ENCODE measurements at places on chromosomes 6 and 20.
A peak's percentile ranks its signal among the peaks of the same experiment; 100 is the strongest.

- no peak for DNase-seq
Measured at GRCh38 chr20:17430125-17430950, 100.8 kb downstream of the BFSP1 start.

- DNase-seq = no peak
Measured at GRCh38 chr6:114452785-114453401, 110.1 kb upstream of the HS3ST5 start.

- DNase-seq = no peak
Measured at GRCh38 chr6:34053721-34054120, 92.2 kb downstream of the GRM4 start.

DNA sequence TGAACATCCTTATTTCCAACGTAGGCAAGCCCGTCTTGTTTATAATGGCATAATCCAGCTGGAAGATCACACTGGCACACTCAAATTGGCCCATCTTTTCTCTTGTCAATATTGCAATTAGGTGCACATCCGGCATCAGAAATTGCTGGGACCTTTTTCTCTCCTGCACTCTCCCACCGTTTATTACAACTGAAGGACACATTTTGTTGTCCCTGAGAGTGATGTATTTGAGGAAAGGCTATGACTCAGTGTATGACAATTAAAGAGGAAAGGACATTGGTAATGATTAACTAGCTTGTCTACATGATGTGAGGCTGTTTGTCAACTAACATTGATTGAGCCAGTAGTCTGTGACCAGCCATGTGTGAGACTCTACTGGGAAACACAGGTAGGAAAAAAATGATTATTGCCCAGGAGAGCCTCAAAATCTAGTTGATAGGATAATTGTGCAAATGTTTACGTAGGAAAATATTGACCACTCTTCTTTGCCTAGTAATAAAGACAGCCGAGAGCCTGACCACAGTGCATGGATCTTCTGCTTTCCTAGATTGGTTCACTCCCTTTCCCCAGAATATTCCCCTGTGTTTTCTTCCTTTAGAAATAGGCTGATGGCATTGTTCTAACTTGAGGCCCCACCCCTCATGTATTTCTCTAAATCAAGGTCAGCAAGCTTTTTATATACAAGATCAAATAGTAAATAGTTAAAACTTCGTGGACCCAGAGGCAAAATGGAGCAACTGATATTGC is 230.0 kb upstream of the BTBD3 start:
- DNase-seq = no peak

DNA sequence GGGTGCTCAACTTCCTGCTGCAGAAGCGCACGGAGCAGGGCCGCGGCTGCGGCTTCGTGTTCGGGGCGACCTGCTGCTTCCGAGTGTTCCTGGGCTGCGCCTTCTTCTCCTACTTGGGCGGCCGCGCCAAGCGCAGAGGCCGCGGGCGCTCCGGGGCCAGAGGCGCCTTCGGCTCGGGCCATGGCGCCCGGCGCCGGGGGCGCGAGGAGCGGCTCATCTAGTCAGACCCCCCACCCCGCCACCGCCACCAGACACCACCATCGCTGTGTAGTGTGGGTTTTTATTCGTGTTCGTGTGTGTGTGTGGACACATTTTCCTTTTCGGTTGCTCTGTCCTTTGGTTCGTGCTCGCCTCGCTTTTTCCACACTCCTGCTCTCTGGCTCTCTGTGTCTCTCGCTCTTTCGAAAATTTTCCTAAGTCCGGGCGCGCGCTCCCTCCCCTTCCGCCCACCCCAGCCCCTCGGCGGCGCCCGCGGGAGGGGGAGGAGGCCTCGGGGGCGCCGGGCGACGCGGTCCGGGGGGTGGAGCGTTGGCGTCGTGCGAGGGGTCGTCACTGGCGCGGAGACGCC is 38.1 kb downstream of the GNAS start:
- DNase-seq = peak; percentile 67

DNA sequence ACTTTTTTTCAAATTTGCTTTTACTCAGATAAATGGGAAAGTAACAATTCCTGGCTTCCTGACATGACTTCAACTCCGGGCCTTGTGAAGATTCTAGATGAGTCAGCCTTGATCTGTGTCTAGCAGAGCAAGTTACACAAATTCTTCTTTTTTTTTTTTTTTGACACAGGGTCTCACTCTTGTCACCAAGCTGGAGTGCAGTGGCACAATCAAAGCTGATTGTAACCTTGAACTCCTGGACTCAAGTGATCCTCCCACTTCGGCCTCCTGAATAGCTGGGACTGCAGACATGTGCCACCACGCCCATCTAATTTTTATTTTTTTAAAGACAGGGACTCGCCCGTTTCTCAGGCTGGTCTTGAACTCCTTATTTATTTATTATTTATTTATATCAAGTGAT is 7.3 kb upstream of the ARHGAP18 start:
- DNase-seq = peak; percentile 32

DNA sequence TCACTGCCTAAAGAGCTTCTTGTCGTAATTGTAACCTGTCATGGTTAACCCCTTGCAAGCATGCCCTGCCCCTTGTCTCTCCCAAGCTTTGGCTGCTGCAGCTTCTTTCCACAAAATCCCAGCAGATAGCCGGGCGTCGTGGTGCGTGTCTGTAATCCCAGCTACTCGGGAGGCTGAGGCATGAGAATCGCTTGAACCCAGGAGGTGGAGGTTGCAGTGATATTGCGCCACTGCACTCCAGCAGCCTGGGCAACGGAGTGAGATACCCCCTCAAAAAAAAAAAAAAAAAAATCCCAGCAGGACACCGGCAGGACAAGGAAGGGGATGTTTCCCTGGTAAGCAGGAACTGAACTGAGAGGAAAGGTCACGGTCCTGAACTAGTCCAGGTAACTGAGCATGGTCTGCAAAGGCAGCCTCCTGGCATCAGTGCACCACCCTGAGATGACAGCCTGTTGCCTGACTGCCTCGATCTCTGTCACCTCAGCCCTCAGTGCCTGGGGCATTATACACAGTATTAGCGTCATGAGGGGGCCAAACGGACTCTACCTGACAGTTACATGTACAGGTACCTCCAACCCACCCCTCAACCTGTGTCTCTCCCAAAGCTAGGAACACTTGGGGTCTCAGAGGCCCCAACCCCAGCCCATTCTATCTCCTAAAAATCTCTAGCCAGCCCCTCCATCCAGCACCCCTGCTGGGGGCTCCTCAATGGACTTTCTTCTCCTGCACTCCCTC is 1.8 kb downstream of the LZTS3 start:
- DNase-seq = no peak

DNA sequence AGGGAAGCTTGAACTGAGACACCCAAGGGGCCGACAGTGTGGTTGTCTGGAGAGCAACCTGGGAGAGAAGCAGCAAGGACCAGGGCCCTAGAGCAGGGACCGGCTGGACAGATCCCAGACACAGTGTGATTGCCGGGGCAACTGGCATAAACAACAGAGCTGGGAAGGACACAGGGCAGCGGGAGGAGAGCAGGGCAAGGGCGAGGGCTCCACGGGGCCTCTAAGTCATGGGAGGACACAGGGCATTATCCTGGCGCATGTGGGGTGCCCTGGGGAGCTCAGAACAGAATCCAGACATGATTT is 31.1 kb upstream of the CCR6 start:
- DNase-seq = no peak

DNA sequence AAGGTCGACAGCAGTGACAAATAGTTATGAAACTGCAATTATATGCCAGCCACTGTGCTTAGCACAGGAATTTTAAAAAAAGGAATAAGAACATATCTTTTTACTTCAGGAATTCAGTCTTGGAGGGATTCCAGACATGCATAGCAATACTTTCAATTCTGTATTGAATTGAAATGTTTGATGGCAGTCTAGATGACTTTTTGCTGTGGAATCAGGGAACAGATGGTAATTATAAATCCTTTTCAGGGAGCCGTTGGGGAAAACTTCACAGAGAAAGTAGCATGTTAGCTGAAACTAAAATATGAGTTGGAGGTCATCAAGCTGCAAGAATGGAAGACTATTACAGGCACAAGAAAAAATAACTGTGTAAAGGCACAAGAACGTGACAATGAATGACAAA is 74.8 kb downstream of the IMPG1 start:
- DNase-seq = no peak

DNA sequence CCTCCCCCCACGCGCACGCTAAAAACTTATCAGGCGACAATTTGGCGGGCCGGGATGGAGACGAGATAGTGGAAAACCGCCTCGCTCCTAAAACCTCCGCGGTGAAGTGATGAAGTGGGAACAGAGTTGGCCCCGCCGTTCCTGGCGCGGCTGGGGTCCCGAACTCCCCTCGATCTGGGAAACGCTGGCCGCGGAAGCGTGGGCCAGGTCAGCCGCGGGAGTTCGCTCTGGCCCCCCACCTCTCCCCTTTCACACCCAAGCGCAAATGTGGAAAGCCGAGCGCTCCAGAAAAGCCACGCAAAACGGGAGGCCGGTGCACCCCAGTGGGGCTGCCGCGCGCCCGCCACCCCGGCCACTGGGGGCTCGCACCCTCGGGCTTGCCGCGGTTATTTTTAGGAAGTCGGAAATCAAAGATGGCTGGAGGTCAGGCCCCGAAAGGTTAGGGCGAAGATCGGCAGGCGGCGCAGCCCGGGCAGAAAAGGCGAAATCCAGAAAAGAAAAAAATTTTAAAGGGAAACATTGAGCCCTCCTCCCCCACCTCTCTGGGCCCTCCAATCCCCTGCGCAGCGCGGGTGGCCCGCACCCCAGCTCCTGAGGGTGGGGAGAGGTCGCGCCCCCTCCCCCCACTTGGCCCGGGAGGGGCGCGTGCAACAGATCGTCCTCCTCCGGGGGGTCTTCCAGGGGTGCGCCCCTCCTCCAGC is 1.0 kb downstream of the SALL4 start:
- peak; percentile 33 for DNase-seq

GRCh38 chr20:19867074-19867473 is 109.0 kb downstream of the RIN2 start:
- no peak for DNase-seq

DNA sequence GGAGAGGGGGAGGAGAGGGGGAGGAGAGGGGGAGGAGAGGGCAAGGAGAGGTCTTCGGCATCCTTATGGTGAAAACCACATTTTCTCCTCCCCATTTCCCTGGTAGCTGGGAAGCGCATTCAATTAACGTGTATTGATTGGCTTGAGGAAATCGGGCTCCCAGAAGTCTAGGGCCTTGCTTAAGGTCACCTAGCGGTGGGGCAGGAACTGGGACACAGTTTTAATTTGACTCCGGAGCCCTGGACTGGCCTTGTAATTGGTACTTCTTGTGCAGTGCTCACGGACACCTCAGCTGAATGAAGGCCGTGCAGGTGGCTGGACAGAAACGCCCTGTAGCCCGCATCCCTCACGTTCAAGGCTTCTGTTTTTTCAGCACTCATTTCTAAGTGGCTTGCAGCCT is 42.8 kb downstream of the CTCFL start:
- DNase-seq = no peak

DNA sequence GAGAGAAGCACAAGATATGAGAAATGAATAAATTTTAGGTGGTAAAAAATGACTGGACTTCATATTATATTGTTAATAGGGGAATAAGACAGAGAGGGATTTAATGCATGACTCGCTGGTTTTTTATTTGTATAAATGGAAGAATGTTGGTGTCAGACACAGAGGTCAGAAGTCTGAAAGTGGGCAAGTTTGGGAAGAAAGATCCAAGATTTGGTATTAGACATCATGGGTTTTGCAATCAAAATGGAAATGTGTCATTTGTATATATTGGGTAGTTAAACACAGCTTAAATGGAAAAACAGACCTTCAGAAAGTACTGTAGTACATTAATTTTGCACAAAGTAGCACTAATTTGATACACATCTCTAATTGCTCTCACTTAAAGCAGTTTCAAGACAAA is 96.2 kb downstream of the EYA4 start:
- no peak for DNase-seq

- no peak for DNase-seq
Measured at GRCh38 chr6:146146836-146147235, 118.0 kb downstream of the GRM1 start.

DNA sequence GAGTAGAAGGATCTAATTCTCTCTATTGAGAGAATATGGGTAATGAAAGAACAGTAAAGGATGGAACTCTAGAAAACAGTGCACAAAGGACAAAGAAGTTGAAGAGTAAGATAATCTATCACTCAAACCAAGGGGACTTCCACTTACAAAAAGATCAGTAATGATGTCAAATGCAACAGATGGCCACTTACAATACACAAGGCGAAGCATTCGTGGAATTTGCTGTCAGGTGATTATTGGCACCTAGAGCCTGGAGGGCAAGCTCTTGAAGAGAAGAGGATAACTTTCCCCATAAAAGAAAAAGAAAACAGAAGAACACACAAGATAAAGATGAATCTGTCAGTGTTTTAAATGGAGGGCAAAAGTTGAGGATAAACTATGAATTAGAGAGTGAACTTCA is 256.0 kb upstream of the TCF21 start:
- DNase-seq = no peak

DNA sequence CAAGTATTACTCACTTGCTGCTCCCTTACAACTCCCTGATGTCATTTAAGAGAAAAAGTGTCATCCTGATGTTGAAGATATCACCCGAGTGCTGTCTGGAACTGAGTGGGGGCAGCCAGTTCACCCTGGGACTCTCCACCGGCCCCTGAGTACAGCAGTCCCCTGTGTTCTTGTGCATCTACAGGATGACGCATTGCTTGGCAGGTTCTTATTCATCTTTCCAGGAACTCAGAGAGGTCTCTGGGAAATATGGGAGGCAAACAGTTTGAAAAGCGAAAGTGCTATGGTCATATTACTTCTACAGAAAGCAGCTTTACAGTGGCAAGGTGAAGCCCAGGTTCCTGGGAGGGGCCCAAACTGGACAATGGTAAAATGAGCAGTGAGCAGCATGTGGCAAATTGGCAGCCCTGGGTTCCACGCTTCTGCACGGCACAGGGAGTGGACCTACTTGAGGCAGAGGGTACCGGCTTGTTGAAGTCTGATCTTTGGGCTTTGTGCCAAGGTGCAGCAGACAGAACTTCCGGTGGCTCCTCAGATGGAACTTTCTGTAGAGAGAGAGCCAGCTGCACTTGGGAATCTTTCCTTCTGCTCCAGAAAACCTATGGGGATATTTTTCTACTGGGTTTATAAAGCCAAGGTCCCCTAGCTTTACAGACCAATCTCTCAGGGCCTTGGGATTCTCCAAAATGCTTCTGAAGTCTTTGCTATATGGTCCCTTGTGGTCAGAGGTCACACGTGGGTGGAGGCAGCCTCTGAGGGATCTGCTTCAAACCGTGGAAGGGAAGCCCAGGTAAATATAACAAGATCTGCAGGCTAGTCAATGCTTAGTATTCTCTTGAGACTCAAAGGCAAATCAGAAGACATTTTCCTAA is 128.3 kb downstream of the MAP3K7 start:
- DNase-seq = no peak

GRCh38 chr20:6122111-6122872 is 538 bp downstream of the FERMT1 start:
- peak; percentile 9 for DNase-seq

DNA sequence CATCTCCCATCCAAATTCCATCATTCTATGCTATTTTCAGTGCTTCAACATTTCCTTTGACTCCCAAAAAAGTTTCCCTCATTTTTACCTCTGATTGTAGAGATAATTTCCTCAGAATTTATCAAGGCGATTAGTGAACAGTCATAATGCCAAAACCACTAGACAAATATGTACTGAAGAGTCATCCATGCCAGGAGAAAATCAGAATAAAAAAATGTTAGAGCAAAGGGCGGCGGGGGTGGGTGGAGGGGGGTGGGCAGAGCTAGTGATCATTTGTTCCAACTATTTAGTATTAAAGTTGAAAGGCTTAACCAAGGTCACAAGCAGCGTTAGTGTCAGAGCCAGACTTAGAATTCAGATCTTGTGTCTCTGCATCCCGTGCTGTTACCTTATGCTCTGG is 5.3 kb upstream of the ADGRF5 start:
- DNase-seq = no peak

- DNase-seq = no peak
Measured at GRCh38 chr6:37321516-37322415, 32.0 kb upstream of the RNF8 start.

Data from AG08395 (cell line).